ENCODE measurements at places on chromosomes 12 and 14. TPM values are rescaled to one million over a fixed set of nuclear protein-coding genes. Genes with fewer than 3 reads are reported as not detected.

RTL1 gene
- total RNA-seq = 0.15 TPM

ESRRB gene
- 0.29 TPM for total RNA-seq

KRT2 gene
- total RNA-seq = not detected

GNS gene
- 55.6 TPM for total RNA-seq

DLGAP5 gene
- total RNA-seq = 32.8 TPM

All from A549 treated with Mapracorat at 1 μM for 4 hours (cell line).